SHP77 (cell line): ENCODE measurements at places on chromosomes 12 and 14.

DNA sequence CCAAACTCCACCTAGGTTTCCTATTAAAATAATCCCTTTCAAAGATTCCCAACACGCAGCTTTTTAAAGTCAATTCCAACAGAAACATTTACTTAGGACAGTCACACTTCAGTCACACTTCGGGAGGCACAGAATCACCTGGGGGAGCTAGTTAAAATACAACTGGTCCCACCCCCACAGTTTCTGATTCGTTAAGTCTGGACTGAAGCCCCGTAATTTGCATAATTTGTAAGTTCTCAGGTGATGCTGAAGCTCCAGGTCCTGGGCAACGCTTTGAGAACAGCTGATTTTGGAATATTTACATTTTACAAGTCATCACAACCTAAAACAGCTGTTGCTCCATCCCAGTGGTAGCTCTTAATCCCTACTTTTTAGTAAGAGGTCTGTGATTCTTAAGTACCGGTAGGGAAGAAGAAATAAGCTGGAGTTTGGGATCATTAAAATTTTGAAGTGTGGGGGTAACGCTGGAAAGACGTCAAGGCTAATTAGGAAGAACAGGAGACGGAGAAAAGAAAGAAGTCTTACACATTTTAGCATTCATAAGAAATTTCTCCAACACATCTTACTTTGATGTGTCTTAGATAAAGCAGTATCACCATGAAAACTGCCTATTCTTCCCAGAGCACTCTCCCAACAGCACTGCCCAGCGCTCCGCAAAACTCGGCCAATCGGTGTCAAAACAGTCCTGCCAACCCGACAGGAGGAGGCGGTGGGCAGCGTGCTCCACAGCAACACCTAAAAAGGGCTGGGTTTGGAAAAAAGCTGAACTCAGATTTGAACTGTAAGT lies 1.1 kb downstream of the IPO8 start:
- peak; percentile 83 for DNase-seq

DNA sequence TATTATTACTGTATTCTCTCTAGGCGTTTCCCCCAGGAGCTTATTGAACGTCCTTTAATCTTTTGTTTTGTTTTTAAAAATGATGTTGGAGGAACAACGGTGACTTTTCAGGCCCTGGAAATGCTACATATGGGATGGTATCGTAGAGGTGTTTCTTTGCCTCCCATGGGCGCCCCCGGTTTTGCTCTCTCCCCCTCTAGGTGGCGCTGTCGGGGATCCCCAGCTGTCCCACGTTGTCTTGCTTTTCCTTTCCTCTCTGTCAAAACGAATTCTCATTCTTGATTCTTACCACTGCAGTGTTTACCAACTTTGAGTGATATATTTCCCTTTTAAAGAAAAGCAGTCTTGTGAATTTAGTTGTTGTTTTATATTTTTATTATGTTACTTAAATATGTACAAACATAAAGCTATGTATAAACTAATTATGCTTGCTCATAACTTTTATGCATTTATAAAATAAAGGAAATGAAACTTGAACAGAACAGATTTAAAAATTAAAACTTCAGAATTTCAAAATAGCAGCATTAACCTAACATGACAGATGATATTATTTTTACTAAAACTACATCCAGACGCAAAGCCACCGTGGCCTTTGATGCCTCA lies 171.9 kb downstream of the RGS6 start:
- DNase-seq, result peak; percentile 7

GRCh38 chr12:113407931-113408600 lies 4.4 kb upstream of the SDS start:
- DNase-seq, result no peak

GRCh38 chr12:125418902-125419564 lies 353.8 kb downstream of the AACS start:
- no peak for DNase-seq

DNA sequence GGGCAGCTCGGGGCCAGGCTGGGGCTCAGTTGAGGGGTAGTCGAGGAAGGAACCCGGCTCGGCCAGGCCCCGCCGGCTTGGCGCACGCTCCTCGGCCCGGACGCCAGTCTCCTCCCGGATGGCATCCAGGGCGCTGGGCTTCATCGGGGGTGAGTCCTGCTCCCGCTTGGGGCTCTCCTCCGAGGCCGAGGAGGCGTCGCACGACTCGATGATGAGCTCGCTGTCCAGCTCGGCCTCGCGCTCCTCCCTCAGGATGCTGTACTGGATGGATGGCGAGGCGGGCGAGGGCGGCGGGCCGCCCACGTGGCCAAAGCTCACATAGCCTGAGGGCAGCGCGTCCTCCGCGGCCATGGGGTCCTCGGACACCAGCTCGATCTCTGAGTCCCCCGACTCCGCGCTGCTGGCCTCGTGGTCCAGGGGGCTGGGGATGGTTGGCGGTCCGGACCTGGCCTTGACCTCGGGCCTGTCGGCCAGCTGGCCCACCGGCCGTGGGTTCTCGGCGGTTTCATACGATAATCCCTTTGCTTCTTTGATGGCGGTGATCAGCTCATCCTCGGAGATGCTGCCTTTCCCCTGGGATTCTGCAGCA lies 143.4 kb downstream of the RTN1 start:
- no peak for DNase-seq

DNA sequence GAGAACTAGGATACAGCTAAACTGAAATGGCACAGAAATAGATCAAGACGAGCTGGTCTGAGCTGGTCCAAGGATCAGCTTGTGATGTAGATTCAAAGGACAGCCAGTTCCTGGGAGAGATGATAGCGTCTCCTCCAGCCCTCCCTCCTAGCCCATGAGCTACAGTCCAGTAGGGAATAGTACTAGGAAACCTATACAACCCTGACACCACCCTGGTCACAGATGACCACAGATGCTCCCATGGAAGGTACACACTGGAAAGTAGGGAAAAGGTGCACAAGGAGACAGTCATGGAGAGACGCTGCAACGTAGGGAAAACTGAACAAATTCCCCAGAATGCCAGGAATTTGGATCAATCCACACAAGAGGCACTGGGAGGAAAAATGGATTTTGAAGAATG lies 6.9 kb downstream of the GCH1 start:
- no peak for DNase-seq

- peak; percentile 79 for DNase-seq
Observed at GRCh38 chr12:113582521-113583218, 111.0 kb upstream of the LHX5 start.

GRCh38 chr14:77068517-77069200 lies 29.4 kb upstream of the CIPC start:
- DNase-seq, result no peak

DNA sequence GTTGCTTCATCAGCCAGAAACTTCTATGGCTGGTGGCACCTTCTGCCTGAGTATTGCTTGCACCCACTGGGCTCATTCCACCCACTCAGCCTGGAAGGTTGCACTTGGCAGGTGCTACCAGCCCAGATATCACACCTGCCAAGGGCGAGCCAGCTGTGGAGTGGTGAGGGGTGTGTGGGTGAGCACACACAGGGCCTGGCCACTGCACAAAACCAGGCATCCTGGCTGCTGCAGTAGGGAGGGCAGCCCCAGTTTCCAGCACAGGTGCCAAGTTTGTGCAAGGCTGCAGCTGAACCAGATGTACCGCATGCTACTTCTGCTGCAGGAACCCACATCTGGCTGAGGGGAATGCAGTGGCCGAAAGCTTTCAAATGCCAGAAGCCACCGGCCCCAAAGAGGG lies 1147.8 kb downstream of the FSCB start:
- no peak for DNase-seq

DNA sequence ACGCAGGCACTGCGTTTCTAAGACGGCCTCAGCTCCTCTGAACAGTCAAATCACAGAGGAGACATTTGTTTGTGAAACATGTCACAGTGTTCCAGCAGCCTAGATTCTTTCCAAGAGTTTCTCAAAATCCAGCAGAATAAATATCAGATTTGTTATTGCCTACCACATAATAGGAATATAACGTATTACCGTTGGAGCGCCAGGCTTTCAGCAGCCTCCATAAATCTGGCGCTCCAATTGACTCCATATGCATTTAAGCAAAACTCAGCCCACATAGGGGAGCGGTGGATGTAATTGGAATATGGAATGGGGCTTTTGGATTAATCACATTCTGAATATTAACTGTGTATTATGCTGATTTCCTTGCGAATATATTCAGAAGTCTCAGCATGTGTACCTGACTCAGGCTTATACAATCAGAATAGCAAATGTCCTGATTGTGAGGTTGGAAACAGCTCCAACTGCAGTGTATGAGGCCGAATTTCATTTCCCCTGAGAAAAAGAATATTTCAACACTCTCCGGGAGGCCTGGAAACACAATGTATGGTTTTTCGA lies 174.0 kb downstream of the ASCL4 start:
- DNase-seq, result no peak

GRCh38 chr12:104604995-104605675 lies 148.4 kb downstream of the CHST11 start:
- no peak for DNase-seq

DNA sequence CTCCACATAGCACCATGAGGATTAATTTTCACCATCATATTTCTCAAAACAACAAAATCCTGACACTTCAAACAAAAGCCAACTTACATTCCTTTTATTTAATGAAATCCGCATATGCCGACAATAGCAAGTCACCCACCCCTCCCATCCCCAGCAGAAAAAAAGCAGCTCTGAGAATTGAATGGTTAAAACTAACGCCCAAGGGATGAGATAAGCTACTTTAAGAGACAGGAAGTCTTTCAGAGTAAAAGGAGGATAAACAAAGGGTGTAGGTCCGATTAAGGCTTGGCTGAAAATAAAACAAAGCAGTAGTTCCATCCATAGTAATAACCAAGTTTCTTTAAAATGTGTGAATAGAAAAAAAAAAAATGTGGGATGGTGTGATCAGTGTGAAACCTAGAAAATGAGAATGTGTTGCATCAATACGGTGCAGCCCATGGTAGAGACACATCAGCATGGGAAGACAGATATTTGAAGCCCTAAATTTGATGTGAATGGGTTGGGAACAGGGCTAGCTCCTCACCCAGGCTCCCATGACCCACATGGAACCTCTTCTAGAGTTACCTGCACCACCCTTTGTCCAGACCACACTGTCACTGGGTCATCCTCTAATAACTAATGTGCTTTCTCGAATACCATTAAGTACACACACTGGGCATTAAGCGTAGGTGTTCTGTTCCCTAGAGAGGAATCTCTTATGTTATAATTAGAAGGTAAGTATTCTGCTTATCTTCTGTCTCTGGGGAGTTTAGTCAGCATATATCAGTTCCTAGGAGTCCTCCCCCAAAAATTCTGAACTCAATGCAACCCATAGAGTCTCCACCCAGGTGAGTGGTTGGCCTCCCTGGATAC lies 31.7 kb downstream of the RTRAF start:
- no peak for DNase-seq

- DNase-seq, result no peak
Observed at GRCh38 chr12:25802143-25802542, 156.3 kb upstream of the RASSF8 start.

DNA sequence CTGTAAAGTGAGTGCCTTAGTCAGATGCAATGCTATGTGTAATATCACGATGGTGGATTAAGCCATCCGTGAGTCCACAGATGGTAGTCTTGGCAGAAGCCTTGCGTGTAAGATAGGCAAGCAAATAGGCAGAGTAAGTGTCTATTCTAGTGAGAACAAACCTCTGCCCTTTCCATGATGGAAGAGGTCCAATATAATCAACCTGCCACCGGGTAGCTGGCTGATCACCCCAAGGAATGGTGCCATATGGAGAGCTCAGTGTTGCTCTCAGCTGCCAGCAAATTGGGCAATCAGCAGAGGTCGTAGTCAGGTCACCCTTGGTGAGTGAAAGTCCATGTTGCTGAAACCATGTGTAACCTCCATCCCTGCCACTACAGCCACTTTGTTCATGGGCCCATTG lies 371.2 kb upstream of the LRFN5 start:
- DNase-seq, result no peak

DNA sequence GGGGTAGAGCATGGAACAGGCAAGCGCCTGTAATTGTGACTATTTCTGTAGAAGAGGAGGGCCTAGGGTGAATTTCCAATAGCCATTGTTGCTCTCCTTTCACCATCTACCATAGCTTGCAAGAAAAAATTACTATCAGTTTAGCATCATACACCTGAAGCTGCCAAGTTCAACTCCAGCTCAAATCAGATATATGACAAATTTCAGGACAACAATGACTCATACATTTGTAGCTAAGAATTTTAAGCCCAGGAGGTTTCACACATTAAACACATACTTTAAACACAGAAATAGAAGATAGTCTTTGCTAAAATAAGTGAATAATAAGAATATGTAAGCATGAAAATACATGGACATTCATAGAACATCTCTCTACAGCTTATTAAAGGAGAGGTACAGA lies 17.6 kb upstream of the G2E3 start:
- DNase-seq, result no peak

GRCh38 chr12:122265886-122266229 lies 436 bp downstream of the VPS33A start:
- DNase-seq, result no peak

DNA sequence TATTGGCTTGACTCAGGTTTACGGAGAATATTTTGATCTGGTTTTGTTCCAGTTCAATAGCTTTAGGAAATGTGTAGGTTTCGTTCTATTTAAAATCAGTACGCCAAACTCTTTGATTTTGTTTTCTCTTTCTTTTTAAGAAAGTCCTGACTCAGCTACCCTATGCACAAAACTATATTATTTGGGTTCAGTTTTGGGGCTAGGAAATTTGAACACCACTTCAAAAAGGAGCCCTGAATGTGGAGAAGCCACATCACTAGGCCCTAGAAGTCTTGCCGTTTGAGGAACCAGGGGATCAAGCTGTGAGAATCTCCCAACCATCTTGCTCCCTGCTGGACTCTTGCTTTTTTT lies 168.2 kb upstream of the BCL2L14 start:
- DNase-seq, result no peak

GRCh38 chr12:97466000-97466399 lies 3.4 kb downstream of the RMST start:
- no peak for DNase-seq

- no peak for DNase-seq
Observed at GRCh38 chr12:56271031-56271430, 4.3 kb downstream of the COQ10A start.

- no peak for DNase-seq
Observed at GRCh38 chr14:104816616-104816884, 15.6 kb downstream of the ZBTB42 start.

GRCh38 chr14:72828604-72829003 lies 65.3 kb downstream of the DPF3 start:
- DNase-seq, result no peak

- no peak for DNase-seq
Observed at GRCh38 chr14:49755378-49755777, 12.6 kb upstream of the KLHDC2 start.

- no peak for DNase-seq
Observed at GRCh38 chr14:50389668-50390441, 6.8 kb downstream of the CDKL1 start.

DNA sequence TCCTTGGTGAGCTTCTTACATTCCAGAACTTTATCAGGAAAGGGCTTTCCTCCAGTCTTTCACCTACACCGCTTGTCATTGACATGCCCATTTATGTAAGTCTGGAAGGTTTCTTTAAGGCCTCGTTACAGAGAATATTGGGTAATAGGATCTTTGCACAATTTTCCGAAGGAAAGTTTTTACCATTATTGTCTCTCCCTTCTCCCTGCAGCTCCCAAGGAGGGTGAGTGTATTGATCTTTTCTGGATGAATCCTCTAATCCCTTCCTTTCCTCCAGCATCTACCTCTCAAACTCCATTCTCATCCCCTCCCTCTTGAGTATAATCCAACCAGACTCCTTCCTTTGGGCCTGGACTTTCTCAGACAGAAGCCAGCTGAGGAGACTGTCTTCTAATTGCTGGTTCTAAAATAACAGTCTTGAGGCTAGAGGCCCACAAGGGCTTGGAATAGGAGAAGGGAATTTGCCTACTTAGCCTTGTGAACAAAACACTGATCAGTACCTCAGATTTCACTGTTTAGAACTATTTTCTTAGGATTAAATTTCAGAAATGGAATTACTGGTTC lies 21.8 kb downstream of the WNK1 start:
- no peak for DNase-seq
